ENCODE measurements at places on chromosomes 2 and 18. TPM values are rescaled to one million over a fixed set of nuclear protein-coding genes. Genes with fewer than 3 reads are reported as not detected.

DNA sequence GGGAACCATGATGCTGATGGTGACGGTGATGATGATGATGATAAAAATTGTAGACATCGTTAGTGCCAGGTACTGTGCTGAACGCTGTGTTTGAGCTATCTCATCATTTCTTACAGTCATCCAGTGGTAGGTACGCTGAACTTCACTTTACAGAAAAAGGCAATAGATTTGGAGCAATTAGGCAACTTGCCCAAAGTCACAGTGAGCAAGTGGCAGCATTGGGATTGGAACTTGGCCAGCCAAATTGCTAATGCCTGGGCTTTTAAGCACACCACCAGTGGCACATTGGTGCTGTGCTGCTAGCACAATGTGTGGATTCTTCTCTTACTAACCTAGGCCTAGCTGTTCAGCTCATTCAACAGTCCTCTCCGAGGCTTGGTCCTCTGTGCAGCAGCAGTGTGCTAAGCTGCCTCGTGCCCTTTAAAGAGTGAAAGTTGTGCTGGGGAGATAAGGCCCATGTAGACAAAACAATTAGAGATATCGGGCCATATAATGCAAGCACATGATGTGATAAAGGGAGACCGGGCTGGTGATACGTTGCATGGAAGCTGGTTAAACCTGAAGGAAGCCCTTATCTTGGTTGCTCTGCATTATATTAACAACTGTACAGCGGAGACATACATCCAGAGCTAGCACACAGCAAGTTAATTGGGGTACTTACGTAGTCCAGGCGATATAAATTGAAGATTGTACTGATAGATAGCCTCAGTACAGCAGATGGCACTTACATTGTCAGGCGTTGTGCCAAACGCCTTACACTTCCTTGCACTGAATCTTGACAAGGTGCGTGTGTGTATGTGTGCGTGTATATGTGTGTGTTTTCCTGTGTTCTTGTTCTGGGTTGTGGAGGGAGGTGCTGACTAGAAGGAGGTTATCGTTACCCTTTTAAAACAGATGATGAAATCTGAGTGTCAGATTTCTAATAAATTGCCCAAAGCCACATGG lies 28.4 kb downstream of the HK2 start:
- DNase-seq, result no peak

- no peak for DNase-seq
Observed at GRCh38 chr18:45039376-45039775, 358.7 kb downstream of the SETBP1 start.

DNA sequence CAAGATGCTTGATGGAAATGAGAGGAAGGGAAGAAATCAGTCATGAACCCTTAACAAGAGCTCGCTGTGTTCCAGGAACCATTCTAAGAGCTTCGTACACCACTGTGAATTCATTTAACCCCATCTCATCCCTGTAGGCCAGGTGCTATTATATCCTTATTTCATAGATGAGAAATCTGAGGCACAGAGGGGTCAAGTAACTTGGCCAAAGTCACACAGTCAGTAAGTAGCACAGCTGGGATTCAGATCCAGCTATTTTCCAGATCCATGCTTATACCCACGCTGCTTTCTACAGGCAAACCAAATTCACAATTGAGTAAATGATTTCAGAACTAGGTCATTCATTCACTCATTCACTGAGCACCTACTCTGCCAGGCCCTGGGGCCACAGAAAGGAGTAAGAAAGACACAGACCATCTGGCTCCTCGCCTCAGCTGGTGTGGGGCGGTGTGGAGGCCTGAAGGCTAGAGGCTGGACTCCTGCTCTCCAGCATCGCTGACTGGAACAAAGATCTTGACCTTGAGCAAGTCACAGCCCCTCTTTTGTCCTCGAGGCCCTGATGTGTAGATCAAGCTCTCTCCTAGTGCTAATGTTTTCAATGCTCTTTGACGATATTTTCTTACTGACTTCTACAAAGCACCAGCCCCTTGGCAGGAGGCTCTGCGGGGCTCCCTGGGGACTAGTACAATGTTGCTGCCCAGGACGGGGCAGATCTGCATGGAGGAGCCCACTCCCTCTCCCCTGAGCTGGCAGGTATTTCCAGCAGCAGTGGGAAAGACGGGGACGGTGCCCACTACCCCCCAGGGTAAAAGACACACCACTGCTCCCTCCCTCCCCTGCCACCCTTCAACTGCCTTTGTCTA lies 26.5 kb downstream of the STEAP3 start:
- no peak for DNase-seq

DNA sequence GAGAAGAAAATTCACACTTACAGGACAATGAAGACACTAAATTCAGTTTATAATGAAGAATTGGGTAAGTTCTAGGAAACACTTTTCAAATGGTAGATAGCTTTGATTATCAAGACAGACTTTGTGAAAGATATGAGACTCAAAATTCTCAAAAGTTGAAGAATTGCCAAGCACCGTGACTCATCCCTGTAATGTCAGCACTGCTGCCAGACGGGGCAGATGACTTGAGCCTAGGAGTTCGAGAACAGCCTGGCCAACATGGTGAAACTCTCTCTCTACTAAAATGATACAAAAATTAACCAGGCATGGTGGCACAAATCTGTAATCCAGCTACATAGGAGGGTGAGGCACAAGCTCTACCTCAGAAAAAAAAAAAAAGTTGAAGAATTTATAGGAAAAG lies 1820.1 kb upstream of the LRRTM1 start:
- no peak for DNase-seq

GRCh38 chr2:199757233-199757870 lies 93.6 kb downstream of the FTCDNL1 start:
- DNase-seq, result no peak

DNA sequence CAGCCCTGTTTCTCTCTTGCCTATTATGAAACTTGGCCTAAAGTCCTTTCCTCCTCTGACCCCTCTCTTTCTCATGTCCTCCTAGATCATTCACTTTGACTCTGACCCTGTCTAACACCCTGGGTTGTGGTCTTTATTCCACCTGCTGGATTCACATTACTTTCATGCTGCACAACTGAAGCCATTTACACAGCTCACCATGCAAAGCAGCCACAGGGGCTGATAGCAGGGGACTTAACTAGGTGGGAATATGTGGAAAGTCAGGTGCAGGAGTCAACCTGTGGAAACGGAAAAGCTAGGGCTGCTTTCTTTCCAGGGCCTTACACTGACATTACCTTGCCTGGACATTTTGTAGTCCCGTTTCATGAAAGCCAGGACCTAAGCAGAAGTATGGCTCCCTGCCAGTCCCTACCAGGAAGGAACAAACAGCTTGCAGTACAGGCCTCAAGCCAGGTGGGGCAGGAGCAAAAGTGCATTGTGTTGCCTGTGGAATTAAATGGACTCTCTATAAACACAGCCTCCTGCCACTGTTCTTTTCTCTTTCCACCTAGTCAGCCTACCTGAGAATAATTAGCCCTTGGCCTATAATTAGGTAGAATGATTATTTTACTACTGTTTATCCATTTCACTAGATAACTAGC lies 11.8 kb downstream of the MAPRE3 start:
- DNase-seq, result no peak

ARHGEF33 gene
- not detected for total RNA-seq

SAG gene
- total RNA-seq, result 0.03 TPM

DTNA gene
- not detected for total RNA-seq

HOXD12 gene
- total RNA-seq, result not detected
